ENCODE measurements at places on chromosomes 2 and 18. TPM values are rescaled to one million over a fixed set of nuclear protein-coding genes. Genes with fewer than 3 reads are reported as not detected.

HIBCH gene
- polyA plus RNA-seq: 7.3 TPM

BABAM2 gene
- 33.2 TPM for polyA plus RNA-seq

EFEMP1 gene
- polyA plus RNA-seq: not detected

VRK2 gene
- 13.5 TPM for polyA plus RNA-seq

RASGRP3 gene
- polyA plus RNA-seq: 0.62 TPM

ME2 gene
- polyA plus RNA-seq: 48.7 TPM

DCDC2C gene
- polyA plus RNA-seq: not detected

VPS54 gene
- polyA plus RNA-seq: 17.3 TPM

ZFP36L2 gene
- 84.4 TPM for polyA plus RNA-seq

SLC16A14 gene
- polyA plus RNA-seq: not detected

NGEF gene
- polyA plus RNA-seq: not detected

RTKN gene
- polyA plus RNA-seq: 0.09 TPM

CREG2 gene
- polyA plus RNA-seq: not detected

AQP12B gene
- polyA plus RNA-seq: not detected

CCDC150 gene
- polyA plus RNA-seq: not detected

- no peaks in the 10 kb centered on the region for H3K4me1 ChIP-seq
- H3K4me3 ChIP-seq: no peak overlapping the region
- H3K27ac ChIP-seq: no peak overlapping the region
- H3K27me3 ChIP-seq: no peaks in the 10 kb centered on the region
These were observed 250.4 kb upstream of the SMIM21 start for GRCh38 chr18:75677696-75678455.

- H3K4me3 ChIP-seq: no peak overlapping the region
- no peaks in the 10 kb centered on the region for H3K36me3 ChIP-seq
- H3K27me3 ChIP-seq: no peaks in the 10 kb centered on the region
- DNase-seq: no peak
- no peak overlapping the region for H3K27ac ChIP-seq
These were observed 72.7 kb upstream of the MGAT5 start for GRCh38 chr2:134181219-134181618.

- no peaks in the 10 kb centered on the region for H3K27me3 ChIP-seq
- H3K4me3 ChIP-seq: no peak overlapping the region
- peak; percentile 6 for DNase-seq
- peaks cover 34% of the 10 kb centered on the region for H3K4me1 ChIP-seq
- peaks cover 53% of the 10 kb centered on the region for H3K36me3 ChIP-seq
These were observed 270.9 kb downstream of the TWIST2 start for GRCh38 chr2:239118675-239119211.

DNA sequence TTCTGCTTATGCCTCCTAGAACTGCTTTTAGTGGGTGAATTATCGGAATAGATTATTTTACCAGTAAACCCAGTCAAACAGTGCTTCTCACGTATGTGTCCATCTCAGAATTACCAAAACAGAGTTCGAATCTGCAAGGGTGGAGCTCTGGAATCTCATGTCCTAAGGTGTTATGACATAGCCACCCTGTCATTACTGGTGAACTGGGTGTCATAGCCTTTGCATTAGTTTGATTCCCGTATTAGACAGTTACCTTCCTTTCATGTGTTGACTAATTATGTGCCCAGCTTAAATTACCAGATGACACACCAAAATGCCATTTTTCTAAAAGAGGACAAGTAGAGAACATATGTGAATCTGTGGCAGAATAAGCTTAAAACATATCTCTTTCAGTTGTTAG is 15.2 kb upstream of the KCNJ13 start:
- H3K36me3 ChIP-seq: peaks cover 91% of the 10 kb centered on the region
- no peak overlapping the region for H3K4me3 ChIP-seq
- no peak for DNase-seq
- no peaks in the 10 kb centered on the region for H3K4me1 ChIP-seq
- no peak overlapping the region for H3K27ac ChIP-seq

- H3K36me3 ChIP-seq: peaks cover 65% of the 10 kb centered on the region
- H3K4me3 ChIP-seq: no peak overlapping the region
- no peaks in the 10 kb centered on the region for H3K4me1 ChIP-seq
- no peaks in the 10 kb centered on the region for H3K27me3 ChIP-seq
- H3K27ac ChIP-seq: no peak overlapping the region
These were observed 42.1 kb downstream of the TRAPPC12 start for GRCh38 chr2:3421580-3421979.

DNA sequence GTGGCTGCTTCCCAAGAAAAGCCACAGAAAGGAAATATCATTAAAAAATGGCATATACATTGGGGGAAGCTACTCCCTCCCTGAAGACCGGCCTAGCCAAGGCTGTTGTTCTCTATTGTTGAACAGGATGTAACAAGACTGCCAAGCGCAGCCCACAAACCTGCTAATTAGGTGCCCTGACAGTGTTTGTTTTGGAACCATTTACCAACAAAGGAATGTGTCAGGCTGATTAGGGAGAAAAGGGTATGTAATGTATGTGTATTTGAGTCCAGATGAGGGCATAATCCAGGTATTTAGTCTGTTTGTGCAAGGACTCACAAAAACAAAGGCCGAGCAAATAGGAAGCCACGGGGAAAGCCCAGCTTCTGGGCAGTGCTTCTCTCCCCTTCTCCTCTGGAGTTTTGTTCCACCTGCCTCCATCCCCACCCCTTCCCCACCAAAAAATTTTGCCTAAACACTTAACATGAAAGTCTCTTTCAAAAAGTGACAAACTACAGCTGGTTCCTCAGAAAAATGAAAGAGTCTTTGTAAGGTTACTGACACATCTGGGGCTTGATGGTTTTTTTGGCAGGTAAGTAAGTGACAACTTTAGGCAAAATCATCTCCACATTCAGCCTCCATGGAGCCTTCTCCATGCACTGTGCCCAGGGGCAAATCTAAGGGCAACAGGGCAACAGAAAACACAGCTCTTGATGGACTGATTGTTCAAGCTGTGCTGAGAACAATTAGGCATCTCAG is 78.3 kb upstream of the FZD5 start:
- no peaks in the 10 kb centered on the region for H3K27me3 ChIP-seq
- peak overlapping the region; percentile 6 for H3K27ac ChIP-seq
- DNase-seq: no peak
- H3K4me3 ChIP-seq: no peak overlapping the region
- peaks cover 7% of the 10 kb centered on the region for H3K4me1 ChIP-seq

- no peak overlapping the region for H3K4me3 ChIP-seq
- no peaks in the 10 kb centered on the region for H3K27me3 ChIP-seq
- H3K4me1 ChIP-seq: no peaks in the 10 kb centered on the region
These were observed 22.8 kb upstream of the KIDINS220 start for GRCh38 chr2:8860239-8860638.

DNA sequence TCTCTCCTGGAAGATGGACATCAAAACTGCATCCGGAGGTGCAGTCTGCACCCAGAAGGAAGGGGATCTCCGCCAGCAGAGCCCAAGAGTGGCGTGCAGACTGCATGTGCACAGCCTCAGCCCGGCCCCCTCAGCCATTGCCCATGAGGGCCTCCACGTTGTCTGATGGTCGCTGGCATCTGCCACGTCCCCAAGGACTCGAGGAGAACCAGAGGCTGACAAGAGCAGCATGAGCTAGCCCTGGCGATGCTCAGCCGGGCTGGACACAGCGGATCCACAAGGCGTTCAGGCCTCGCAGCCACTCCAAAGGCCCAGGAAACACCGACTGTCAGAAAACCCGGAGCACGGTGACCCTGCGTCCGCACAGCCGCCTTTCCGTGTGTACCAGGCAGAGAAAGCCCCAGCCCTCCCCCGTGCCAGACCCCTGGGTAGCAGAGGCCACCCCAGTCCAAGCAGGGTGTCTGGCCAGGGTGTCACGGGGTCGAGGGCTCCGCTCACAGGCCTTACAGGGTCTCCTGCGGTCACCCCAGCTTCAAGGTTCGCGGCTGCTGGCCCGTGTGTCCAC is 48.3 kb downstream of the SLC66A2 start:
- no peaks in the 10 kb centered on the region for H3K27me3 ChIP-seq
- peaks cover 24% of the 10 kb centered on the region for H3K36me3 ChIP-seq
- no peak overlapping the region for H3K27ac ChIP-seq
- no peak overlapping the region for H3K4me3 ChIP-seq
- DNase-seq: no peak
- no peaks in the 10 kb centered on the region for H3K4me1 ChIP-seq

GRCh38 chr2:16614314-16614860 is 51.2 kb downstream of the CYRIA start:
- H3K27me3 ChIP-seq: no peaks in the 10 kb centered on the region
- no peak overlapping the region for H3K4me3 ChIP-seq
- H3K4me1 ChIP-seq: peaks cover 35% of the 10 kb centered on the region

GRCh38 chr2:43218702-43219382 is 7.6 kb downstream of the ZFP36L2 start:
- DNase-seq: peak; percentile 42
- H3K27ac ChIP-seq: peak overlapping the region; percentile 92
- peak overlapping the region; percentile 87 for H3K4me3 ChIP-seq
- peaks cover 55% of the 10 kb centered on the region for H3K4me1 ChIP-seq
- no peaks in the 10 kb centered on the region for H3K27me3 ChIP-seq

DNA sequence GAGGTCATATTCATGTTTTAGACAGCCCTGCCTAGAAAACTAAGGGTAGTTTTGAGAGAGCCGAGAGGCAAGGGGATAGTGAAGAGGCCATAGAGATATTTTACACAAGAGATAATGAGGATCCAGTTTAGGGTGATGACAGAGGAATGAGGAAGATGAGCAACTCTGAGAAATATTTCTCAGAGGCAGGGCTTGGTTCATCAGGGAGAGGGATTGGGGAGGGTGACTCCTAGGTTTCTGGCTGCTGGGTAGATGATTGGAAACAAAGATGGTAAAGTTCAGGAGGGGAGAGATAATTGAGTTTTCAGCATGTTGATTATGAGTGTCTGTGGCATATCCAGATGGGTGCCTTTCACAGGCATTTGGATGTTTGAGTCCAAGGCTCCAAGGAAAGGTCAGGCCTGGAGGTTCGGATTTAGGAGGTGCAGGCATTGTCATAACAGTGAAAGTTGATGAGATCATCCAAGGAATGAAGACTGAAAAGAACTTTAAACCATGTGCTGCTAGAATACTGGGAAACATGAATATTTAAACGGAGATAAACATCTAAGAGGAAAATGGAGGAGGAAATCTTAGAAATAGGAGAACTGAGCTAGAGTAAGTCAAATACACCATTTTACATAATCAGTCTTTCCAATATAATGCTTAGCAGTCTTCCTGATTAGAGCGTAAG is 7.4 kb downstream of the MYL12B start:
- H3K27ac ChIP-seq: peak overlapping the region; percentile 63
- DNase-seq: peak; percentile 48
- H3K27me3 ChIP-seq: no peaks in the 10 kb centered on the region
- H3K4me3 ChIP-seq: no peak overlapping the region
- peaks cover 33% of the 10 kb centered on the region for H3K4me1 ChIP-seq

DNA sequence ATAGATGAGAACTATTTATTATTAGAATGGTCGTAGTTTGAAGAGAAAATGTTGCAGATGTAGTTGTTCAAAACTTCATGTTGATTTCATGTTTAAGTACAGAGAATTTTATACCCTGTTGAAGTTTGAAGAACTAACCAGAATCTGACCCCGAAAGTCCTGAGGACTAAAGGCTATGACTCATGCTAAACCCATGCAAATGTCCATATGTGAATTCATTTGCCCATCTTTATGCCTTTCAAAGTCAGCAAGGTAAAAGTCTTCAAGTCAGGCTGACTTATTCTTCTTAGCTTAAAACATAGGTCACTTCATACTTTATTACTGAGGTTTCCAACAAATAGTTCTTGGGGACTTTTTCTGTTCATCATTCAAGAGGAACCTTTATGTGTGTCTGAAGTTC is 185.5 kb downstream of the CCDC85A start:
- no peak for DNase-seq
- H3K27ac ChIP-seq: no peak overlapping the region
- no peaks in the 10 kb centered on the region for H3K36me3 ChIP-seq

DNA sequence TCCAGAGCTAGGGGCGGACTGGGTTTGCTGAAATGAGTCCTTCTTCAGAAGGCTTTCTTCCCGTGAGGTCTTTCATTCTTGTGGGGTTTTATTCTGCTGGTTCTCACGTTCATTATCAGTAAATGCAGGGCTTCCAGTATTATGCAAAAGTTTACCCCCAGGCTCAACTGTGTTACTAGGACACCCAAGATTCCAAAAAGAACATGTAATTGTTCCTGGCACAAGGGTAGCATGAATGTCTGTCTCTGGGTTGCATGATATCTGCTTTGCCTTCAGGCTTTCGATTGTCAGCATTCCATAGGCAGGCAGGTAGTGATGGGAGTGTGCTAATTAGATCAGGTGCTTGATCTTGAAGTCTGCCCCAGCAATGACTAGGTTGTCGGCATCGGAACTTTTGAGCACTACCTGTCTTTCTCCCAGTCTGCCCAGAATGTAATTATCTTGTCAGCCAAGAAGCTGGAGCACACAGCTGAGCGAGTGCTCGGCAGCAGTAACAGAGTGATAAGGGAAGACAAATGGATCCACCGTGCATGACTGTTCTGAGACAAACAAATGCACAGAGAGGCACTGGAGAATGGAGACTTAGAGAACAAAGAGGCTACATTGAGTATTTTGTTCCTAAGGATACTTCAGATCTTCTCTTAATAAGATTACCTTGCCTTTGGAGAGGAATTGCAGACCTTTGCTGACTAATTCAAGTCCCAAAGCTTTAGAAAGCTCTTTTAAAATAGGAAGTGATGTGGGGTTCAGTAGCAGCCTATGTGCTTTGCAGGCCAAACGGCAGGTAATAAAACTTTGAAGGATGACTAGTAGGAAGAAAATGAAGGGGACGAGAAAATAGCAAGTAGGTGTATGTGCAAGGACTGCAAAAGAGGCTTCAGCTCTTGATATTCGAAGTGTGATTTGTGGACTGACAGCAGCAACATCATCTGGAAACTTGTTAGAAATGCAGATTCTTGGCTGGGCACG is 41.9 kb downstream of the ITGB6 start:
- H3K4me1 ChIP-seq: no peaks in the 10 kb centered on the region
- H3K4me3 ChIP-seq: no peak overlapping the region
- no peak for DNase-seq
- no peaks in the 10 kb centered on the region for H3K27me3 ChIP-seq
- H3K36me3 ChIP-seq: no peaks in the 10 kb centered on the region

DNA sequence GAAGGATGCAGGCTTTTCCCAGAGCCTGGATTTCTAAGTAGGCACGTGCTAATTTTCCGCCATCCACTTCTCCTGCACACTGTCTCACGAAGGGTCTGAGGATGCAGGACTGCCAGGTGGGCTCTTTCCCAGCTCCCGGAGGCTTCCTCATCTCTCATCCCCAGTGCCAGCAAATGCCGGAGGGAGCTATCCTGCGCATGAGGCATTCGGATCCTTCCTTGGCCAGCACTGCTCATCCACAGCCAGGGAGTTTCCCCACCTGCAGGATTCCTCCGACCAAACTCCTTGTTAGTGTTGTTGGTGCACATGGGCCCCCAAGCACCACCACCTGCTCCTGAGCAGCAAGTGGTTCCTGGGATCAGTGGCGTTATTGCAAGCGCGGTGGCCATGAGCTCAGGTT is 5.0 kb downstream of the CNDP1 start:
- no peaks in the 10 kb centered on the region for H3K36me3 ChIP-seq
- H3K4me3 ChIP-seq: no peak overlapping the region
- no peak for DNase-seq
- H3K27ac ChIP-seq: no peak overlapping the region

- H3K4me1 ChIP-seq: no peaks in the 10 kb centered on the region
- H3K36me3 ChIP-seq: no peaks in the 10 kb centered on the region
- H3K4me3 ChIP-seq: no peak overlapping the region
These were observed 343.0 kb downstream of the ERBB4 start for GRCh38 chr2:212195626-212196025.
